IPS DF 6.9 (cell line): ENCODE measurements at places on chromosomes 7 and 10.

DNA sequence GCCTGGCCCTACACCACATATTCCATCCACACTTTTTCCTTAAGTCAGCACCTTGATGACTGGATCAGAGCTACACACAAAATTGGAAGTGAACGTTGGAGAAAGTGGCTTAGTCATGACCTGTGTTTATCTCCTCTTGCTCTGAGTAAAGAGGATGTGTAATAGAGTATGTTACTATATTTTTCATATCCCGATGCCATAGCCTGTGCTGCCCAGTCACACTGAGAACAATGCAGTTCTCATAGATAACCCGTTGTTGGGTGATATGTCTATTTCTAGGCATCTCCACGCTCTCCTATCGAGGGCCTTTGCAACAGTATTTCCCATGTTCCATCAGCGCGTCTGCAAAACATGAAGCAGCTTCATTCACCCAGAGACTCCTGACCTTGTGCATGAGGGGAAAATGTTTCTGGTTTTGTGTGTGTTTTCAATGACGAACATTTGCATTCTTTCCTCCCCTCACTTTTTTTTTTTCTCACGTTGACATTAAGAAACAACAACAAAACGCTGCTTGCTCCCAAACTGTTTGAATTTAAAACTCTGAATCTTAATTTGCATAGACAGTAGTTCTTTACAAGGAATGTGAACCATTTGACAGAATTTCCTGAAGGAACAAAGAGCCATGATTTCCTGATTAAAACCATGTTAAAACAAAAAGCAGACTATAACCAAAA is 43.4 kb downstream of the GRK5 start:
- DNase-seq = no peak

DNA sequence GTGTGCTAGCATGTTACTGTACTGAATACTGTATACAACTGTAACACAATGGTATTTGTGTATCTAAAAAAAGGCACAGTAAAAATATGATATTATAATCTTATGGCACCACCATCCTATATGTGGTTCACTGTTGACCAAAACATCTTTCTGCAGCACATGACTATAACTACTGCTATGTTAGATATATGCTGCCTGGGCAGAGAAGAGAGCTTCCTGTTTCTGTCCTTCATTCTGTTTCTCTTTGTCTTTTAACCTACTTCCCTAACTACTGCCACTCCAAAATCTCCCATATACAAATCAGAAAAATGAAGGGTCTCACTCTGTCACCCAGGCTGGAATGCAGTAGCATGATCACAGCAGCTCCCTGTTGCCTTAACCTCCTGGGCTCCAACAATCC is 8.8 kb upstream of the FGL2 start:
- no peak for DNase-seq

DNA sequence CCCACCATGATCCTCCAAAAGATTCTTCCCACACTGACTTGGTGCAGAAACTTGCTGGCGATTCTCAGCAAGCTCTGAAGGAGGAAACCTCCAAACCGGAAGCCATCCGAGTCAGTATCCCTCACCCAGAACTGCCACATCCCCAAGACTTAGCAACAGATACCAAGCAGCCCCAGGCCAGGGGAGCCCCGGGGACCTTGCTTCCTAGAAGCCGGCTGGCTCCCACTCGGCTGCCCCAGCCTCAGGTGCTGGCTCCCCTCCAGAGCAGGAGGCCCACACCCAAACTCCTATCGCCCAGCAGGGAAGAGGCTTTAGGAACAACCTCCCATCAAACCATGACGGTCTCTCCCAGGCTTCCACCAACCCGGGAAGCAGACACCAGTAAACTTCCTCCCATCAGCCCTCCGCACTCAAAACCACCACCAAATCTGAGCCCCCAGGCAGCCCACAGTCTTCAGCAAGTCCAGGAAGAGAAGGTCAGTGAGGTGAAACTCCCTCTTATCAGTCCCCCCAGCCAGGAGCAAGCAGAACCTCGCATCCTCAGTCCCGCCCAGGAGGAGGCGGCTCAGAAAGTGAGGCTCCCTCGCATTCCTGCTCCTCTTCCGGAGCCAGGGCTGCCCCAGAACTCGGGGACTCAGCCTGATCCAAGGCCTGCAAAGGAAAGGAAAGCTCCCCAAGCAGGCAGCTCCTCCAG is 82.3 kb downstream of the LRGUK start:
- no peak for DNase-seq

DNA sequence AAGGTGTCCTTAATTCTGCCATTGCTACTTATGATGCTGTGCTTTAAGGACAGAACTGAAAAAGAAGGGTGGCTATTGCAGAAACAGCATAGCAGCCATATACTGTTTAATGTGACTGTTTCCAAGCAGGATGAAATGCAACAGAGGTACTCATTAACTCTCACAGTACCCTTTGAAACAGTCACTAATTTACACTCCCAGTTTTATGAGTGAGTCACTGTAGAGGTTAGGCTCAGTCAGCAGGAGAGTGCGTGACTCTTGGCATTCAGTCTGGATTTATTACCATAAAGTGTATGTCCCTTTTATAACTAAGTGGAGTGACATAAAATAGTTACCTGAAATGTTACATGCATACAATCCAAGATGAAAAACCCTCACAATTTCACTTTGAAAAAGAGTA is 27.7 kb downstream of the ALDH18A1 start:
- no peak for DNase-seq

GRCh38 chr10:71210542-71210871 is 1.9 kb upstream of the UNC5B start:
- no peak for DNase-seq

DNA sequence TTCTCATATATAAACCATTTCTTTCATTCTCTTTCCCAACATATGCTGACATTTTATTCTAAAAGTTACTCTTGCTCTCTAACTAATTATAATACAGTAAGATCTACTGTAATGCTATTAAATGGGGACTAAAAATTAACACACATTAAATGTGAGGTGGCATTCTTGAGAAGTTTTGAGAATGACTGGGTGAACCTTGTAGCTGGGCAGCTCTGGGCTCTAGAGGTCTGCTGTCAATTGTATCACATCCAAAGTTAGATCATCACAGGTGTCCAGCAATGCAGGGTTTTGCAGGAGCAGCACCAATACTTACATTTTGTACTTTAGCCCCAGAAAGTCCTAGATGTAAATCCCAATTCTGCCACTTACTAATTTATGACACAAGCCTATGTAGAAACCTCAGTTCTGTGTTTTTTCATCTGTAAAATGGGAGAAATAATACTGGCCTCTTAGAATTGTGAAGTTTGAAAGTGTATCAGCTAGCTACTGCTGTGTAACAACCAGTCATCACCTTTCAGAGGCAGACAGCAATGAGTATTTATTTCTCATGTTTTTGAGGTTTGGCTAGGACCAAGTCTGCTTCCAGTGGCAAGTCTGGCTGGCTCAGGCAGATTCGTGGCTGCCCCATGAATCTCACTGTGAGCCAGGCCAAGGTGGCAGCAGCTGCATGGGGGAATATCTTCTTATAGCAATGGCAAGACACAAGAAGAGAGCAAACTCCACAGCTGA is 79.6 kb upstream of the EMX2 start:
- no peak for DNase-seq

DNA sequence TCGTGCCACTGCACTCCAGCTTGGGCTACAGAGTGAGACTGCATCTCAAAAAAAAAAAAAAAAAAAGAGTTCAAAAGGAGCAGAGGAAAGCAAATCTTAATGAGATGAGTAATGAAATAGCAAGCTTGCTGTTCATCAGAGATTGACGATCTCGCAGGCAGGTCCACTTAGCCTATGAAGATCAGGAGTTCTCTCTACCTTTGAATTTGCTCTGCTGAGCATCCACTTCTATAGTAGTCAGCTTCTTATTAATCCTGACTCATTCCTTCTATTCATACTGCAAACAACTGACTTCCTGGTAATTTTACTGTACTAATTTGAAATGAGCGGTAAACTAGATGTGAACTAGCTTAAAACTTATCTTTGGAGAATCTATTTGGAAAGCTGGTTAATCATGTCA is 1014.6 kb downstream of the GATA3 start:
- no peak for DNase-seq

- DNase-seq = no peak
Measured at GRCh38 chr7:64999165-65000004, 7.1 kb downstream of the ERV3-1 start.

- no peak for DNase-seq
Measured at GRCh38 chr7:32539366-32539765, 44.1 kb downstream of the AVL9 start.

- DNase-seq = no peak
Measured at GRCh38 chr7:7639847-7640220, 718 bp upstream of the UMAD1 start.

DNA sequence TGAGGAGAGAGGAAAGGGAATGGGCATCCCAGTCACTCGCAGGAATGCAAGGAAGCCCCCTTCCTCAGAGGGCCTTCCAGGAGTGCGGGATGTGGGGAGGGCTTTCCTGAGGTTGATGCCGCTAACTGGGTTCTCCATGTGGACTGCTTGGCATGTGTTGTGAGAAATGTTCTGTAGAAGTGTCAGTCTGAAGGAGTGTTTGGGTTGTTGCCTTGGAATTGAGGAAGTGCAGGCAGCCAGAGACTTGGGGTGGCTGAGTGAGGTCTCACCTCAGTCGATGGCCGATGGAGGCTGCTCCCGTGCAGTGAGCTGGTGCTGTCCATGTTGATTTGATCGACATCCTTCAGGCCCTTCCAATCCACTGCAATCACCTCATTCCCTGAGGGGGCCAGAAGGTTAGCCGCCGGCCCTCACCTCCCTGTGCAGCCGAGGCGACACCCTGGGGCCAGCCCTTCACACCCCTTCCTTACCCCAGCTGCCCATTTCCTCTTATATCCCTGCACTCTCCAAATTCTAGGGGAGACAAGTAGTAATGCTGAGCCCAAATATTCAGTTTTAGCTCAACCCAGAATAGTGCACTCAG is 2.7 kb downstream of the FAM131B start:
- DNase-seq = no peak

DNA sequence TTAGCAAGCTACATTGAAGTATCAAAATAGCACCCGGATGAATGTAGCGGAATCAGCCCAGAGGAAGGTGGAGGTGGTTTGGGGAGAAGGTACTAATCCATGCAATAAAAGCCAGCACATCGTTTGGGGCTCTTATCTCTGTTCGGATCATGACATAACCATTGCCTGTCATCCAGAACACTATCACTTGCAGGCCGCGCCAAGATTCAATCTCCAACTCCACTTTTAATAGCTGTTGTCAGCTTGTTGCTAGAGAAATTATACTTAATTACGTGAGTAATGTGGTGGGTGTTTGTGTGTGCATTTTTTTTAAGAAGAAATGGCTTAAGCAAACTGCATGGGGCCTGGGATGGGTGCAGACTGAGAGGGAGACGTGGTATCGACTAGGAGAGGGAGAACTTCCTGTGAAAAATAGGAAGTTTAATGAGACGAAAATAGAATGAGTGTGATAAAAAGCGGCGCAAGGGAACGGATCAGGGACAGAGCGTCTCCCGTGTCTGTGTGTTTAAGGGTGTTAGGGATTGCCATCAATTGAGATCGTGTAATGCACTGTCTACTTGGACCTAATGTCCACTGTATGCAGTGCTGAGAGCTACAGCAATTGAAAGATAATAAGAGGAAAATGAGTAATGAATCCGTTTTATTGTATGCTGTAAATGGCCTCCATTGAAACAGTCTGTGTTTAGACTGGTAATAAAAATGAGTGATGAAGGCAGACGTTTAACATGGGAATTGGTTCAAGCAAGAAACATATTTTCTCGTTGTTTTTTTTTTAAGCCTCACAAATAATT is 27.6 kb upstream of the SFMBT2 start:
- no peak for DNase-seq

GRCh38 chr7:36155811-36156361 is 2.8 kb downstream of the EEPD1 start:
- DNase-seq = no peak

GRCh38 chr7:2732388-2732787 is 44.4 kb downstream of the AMZ1 start:
- DNase-seq = no peak

DNA sequence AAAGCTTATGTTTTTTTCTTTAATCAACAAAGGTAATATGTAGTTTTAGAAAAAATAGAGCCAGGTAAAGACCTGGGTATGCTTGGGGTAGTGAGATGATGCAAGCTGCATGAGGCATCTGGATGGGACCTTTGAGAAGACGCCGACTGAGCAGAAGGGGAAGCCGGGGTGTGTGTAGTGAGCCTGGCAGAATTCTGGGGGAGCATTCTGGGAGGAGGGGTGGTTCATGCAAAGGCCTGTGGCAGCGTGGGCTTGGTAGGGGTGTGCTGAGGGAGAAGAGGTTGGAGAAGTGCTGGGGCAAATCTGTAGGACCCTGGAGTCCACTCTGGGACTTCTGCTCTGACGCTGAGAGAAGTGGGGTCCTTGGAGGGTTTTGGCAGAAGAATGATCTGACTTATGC is 33.9 kb upstream of the SHH start:
- no peak for DNase-seq

GRCh38 chr10:35409094-35409582 is 72.8 kb downstream of the CCNY start:
- no peak for DNase-seq

DNA sequence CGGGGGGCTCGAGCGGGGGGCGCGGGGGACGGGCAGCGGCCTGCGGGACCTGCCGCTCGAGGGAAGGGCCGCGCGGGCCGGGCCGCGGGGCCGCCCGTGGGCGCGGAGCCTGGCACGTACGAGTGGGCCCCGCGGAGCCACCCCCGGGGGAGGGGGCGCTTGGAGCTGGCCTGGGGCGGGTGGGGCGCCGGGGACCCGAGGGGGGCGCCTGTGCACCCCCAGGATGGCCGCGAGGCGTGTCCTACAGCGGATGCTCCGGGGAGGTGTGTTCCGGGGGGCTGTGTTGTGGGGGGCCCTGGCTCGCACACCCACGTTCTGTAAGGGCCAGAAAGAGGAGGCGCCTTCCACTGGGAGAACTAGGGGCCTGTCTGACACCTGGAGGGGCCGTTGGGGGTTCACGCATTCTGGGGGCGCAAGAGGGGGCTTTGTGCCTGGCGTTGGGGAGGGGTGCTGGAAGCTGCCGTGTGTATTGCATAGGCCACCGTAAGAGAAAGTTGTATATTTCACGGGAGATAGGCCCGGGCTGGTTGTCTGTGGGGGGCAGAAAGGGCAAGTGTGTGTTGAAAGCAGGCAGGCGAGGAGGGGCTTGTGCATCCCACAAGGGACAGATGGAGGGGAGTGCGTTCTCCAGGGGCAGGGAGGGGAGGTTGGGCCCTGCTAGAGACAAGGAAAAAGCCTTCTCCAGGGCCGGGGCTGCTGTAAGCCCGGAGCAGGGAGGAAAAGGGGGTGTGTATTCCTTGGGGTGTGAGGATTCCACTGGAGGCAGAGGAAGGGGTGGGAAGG is 663 bp downstream of the VPS37D start:
- DNase-seq = no peak

DNA sequence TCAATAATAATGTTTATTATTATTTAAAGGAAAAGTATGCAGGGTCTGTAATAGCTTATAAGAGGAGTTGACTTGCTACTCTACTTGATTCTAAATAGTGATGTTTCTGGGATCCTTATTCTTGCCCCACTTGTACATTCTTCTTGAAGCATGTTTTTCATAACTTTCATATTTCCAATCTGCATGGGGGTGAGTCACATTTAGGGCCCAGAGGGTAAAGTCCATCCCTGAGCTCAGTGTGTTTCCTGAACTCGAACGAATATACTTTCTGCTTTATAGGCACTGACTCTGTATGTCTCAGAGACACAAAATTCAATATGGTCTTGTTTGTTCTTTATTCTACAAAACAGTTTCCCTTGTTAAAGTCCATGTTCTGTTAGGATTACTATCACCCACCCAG is 61.0 kb upstream of the SMIM30 start:
- no peak for DNase-seq
